HCEC 1CT (cell line): ENCODE measurements at places on chromosomes 11 and 22.

DNA sequence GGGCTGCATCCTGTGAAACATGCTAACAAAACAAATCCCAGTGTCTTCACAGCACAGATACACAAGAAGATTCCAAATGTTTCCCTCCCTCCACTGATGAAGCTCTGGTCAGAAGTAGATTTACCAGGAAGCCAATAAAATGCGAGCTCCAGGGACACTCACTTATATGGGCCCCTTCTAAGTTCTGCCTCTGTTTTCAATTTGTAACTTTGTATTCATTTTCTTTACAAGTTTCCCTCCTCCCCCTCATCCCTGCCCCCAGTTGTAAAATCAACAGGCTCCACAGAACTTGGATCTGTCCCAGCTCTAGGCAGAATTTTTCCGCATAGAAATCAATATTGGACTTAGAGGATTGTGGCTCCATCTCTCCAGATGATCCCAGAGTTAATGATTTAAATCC is 48.1 kb upstream of the ME3 start:
- no peak for DNase-seq

- no peak for DNase-seq
Observed at GRCh38 chr11:28877340-28877739, 769.2 kb downstream of the METTL15 start.

- no peak for DNase-seq
Observed at GRCh38 chr11:66951927-66952337, 6.3 kb downstream of the PC start.

DNA sequence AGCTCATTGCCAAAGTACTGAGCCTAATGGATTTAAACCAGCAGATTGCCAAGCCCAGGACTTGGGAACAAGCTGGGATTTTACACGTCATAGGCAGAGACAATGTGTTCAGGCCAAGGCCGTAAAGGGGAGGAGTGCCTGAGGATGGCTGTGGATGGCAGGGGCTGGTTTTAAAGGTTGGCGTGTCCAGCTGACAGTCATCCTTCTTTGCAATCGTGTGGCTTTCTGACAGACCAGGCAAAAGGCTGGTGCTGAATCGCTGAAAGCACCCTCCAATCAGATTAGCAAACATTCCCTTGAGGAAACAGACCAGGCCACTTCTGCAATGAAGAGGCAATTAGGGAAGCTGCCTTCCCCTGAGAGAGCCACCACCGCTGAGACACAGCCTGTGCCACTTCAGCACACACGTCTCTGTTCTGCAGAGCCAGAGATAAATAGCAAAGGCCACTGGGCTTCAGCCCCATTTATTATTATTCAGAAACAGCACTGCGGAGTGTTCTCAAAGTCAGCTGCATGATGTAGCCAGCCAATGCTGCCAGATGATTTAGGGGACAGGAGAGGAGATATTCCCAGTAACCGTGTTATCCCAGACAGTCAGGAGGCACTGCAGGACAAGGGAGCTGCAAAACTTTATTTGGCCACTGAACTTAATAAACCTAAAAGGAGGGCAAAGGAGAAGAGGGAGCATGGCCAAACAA is 54.2 kb upstream of the CSNK2A3 start:
- no peak for DNase-seq

- DNase-seq: no peak
Observed at GRCh38 chr11:78870655-78871054, 296.0 kb upstream of the NARS2 start.

- no peak for DNase-seq
Observed at GRCh38 chr11:73113426-73113825, 28.7 kb downstream of the FCHSD2 start.
